Uterine smooth muscle cell (primary cell): ENCODE measurements at places on chromosomes 6 and 20. TPM values are rescaled to one million over a fixed set of nuclear protein-coding genes. Genes with fewer than 3 reads are reported as not detected.

The BPIFB1 gene
- total RNA-seq = not detected in 2 replicates

The MYT1 gene
- not detected in 2 replicates for total RNA-seq

The CCN5 gene
- total RNA-seq = 1.5 and 10.6 TPM in 2 replicates

The DAAM2 gene
- 3.8 and 6.5 TPM in 2 replicates for total RNA-seq

The UNC5CL gene
- 0.12 and 0.22 TPM in 2 replicates for total RNA-seq

The ASIP gene
- total RNA-seq = not detected in 2 replicates

The VTA1 gene
- total RNA-seq = 31.9 and 53.3 TPM in 2 replicates

The RFX6 gene
- under 0.01 TPM in 1 of 2 replicates, not detected in the other for total RNA-seq

The TREML4 gene
- total RNA-seq = not detected in 2 replicates

The ROS1 gene
- 2.0 TPM in 2 replicates for total RNA-seq

The SMPDL3A gene
- total RNA-seq = 11.7 and 38.1 TPM in 2 replicates

The OPRM1 gene
- not detected in 2 replicates for total RNA-seq

The MMP24 gene
- total RNA-seq = 0.11 and 0.12 TPM in 2 replicates

The CDSN gene
- not detected in 2 replicates for total RNA-seq

The MYL9 gene
- 7.2 and 18.2 TPM in 2 replicates for total RNA-seq

The ULBP1 gene
- 0.12 and 0.22 TPM in 2 replicates for total RNA-seq

The SULF2 gene
- 2.0 and 12.0 TPM in 2 replicates for total RNA-seq

The SLC2A10 gene
- total RNA-seq = 23.4 and 49.7 TPM in 2 replicates

The PLCB4 gene
- 1.9 and 2.1 TPM in 2 replicates for total RNA-seq

The C6orf58 gene
- not detected in 2 replicates for total RNA-seq

The SRSF3 gene
- 176 and 291 TPM in 2 replicates for total RNA-seq

The ADGRF5 gene
- total RNA-seq = under 0.01 TPM in 2 replicates

The MAP7 gene
- 0.44 and 1.4 TPM in 2 replicates for total RNA-seq
